ENCODE measurements at places on chromosomes 1 and 21. TPM values are rescaled to one million over a fixed set of nuclear protein-coding genes. Genes with fewer than 3 reads are reported as not detected.

The NT5C1A gene
- not detected for total RNA-seq

The C1QC gene
- total RNA-seq: not detected

The RAD54L gene
- 38.6 TPM for total RNA-seq

The SELP gene
- not detected for total RNA-seq

The RAB13 gene
- 94.2 TPM for total RNA-seq

The TTC34 gene
- 2.5 TPM for total RNA-seq

The TESK2 gene
- 12.1 TPM for total RNA-seq

The SH3BGR gene
- 22.4 TPM for total RNA-seq

The TNFRSF4 gene
- 0.20 TPM for total RNA-seq

The DHRS3 gene
- total RNA-seq: 10.7 TPM

The CYP2J2 gene
- total RNA-seq: 0.25 TPM

The NHLH1 gene
- total RNA-seq: 0.57 TPM

The AMY1B gene
- not detected for total RNA-seq

The TRAF3IP3 gene
- not detected for total RNA-seq

The UQCRH gene
- total RNA-seq: 375 TPM

The IGSF21 gene
- total RNA-seq: 1.8 TPM

The DCST1 gene
- total RNA-seq: not detected

The EBNA1BP2 gene
- total RNA-seq: 27.2 TPM

The C1orf87 gene
- total RNA-seq: not detected

The CFAP141 gene
- total RNA-seq: not detected

The NFASC gene
- total RNA-seq: 31.6 TPM

The FCGR3A gene
- total RNA-seq: not detected

The IFI16 gene
- 11.8 TPM for total RNA-seq

The CTTNBP2NL gene
- 33.1 TPM for total RNA-seq

The FCGR2B gene
- not detected for total RNA-seq

The BRINP2 gene
- not detected for total RNA-seq

The OR2L5 gene
- not detected for total RNA-seq

The KCNJ15 gene
- not detected for total RNA-seq

The IL12RB2 gene
- total RNA-seq: 0.14 TPM

The DNAI4 gene
- total RNA-seq: 4.6 TPM

The VCAM1 gene
- total RNA-seq: 1.7 TPM

The IGSF9 gene
- 8.5 TPM for total RNA-seq

The PTPN22 gene
- total RNA-seq: not detected

The OLIG2 gene
- total RNA-seq: 0.59 TPM

Measured in endodermal cell (in vitro differentiated cells).